KG1 (cell line): ENCODE measurements at places on chromosomes 2 and 18.
A peak's percentile ranks its signal among the peaks of the same experiment; 100 is the strongest.

GRCh38 chr2:25845843-25846505, 32.3 kb downstream of the ASXL2 start:
- no peak for DNase-seq

GRCh38 chr2:191869178-191869577, 22.3 kb upstream of the CAVIN2 start:
- DNase-seq: no peak

GRCh38 chr2:222322236-222322635, 23.4 kb upstream of the PAX3 start:
- DNase-seq: no peak

- no peak for DNase-seq
Observed at GRCh38 chr2:233422050-233422639, 67.9 kb downstream of the DGKD start.

GRCh38 chr2:216281316-216281715, 91.0 kb downstream of the MARCHF4 start:
- no peak for DNase-seq

GRCh38 chr18:64717026-64717425, 568.1 kb upstream of the LINC00305 start:
- DNase-seq: no peak

GRCh38 chr18:73932976-73933375, 214.7 kb downstream of the FBXO15 start:
- DNase-seq: no peak

GRCh38 chr2:232126301-232127099, 165.0 kb downstream of the DIS3L2 start:
- no peak for DNase-seq

GRCh38 chr2:194465641-194466040, 1191.4 kb upstream of the SLC39A10 start:
- DNase-seq: no peak

GRCh38 chr2:121132054-121132761, 152.8 kb downstream of the TFCP2L1 start:
- no peak for DNase-seq

DNA sequence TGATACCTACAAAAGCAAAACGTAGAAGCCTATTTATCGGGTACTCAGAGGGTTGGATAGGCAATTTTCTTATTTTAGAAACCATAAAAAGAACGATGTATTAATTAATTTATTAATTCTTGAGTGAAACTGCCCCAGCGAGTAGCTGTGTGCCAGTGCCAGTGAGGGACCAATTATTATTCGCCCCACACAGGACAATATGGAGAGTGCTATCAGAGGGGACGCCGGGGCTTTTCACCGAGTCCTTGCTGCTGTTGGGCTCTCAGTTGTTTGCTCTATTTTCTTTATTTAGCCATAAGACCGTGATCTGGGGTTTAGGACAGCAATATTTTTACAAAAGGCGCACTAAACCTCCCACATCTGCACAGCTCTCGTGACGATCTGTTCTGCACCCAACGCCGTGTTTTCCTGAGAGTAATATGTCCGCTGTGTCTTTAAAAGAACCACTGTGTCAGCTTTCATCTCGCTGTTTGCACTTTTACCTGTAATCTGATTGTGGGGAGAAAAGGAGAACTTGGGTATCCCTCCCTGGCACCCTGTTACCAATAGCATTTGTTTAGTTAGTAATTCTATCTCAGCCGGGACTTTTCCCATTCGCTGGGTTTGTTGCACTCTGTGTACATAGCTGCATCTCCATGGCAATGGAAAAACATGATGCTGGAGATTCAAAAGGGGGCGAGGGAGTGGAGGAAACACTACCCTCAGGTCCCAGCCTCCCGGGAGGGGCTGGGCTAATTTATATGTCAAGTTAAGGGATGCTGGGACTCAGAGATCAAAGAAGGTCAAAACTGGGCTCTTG, 30.1 kb upstream of the ZNF516 start:
- DNase-seq: no peak

DNA sequence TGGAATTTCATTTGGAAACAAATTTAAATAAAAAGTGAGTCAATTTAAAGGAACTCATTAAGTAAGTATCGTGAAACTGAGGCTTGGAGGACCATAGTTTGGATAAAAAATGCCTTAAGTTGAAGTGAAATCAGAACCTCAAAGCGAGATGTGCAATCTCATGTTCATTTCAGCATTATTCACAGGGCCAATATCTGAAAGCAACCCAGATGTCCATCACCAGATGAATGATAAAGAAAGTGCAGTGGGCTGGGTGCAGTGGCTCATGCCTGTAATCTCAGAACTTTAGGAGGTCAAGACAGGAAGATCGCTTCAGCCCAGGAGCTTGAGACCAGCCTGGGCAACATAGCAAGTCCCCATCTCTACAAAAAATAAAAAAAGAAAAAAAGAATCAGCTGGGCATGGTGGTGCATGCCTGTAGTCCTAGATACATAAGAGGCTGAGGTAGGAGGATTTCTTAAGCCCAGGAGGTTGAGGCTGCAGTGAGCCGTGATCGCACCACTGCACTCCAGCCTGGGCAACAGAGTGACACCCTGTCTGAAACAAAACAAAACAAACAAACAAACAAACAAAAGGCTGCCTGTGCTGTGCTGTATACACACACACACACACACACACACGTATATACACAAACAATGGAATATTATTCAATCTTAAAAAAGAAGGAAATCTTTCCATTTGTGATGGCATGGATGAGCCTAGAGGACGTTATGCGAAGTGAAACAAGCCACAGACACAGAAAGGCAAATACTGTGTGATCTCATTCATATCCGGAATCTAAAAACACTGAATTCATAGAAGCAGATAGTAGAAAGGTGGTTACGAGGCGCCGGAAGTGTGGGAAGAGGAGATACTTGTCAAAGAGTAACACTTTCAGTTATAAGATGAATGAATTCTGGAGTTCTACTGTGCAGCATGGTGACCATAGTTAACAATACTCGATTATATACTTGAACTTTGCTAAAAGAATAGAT, 14.5 kb downstream of the SH3RF3 start:
- no peak for DNase-seq

- peak; percentile 11 for DNase-seq
Observed at GRCh38 chr2:99725820-99726219, 236.0 kb upstream of the REV1 start.

DNA sequence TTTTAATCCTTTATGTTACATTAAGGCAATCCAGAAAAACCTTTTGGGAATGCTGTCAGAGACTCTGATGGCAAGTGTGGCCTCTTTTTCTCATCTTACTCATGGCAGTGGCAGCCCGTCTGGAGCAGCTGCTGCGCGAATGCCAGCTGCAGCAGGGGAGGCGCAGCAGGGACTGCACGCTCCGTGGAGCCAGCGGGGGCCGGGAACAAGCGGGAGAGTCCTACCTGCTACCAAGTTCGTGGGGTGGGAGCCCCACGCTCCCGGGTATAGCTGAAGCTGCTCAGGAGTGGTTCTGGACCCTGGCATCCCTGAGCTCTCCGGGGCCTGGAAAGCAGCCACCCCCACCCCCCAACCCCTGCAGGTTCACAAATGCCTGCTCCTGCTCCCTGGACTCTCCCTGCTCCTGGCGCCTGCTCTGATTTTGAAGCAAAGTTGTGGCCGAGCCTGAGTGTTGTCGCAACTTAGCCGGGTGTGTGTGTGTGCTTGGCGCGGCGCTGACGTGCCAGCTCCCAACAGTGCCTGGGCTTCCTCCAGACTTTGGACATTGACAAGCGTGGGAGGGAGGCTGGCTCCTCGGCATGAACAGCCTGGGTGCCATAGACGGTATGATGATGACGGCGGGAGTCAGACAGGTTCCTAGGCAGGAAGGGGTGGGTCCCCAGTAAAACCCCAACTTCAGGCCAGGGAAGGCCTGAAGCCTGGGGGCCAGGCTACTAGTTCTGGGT, 21.7 kb downstream of the TMX3 start:
- DNase-seq: no peak

GRCh38 chr2:184780944-184781343, 182.6 kb downstream of the ZNF804A start:
- DNase-seq: no peak

DNA sequence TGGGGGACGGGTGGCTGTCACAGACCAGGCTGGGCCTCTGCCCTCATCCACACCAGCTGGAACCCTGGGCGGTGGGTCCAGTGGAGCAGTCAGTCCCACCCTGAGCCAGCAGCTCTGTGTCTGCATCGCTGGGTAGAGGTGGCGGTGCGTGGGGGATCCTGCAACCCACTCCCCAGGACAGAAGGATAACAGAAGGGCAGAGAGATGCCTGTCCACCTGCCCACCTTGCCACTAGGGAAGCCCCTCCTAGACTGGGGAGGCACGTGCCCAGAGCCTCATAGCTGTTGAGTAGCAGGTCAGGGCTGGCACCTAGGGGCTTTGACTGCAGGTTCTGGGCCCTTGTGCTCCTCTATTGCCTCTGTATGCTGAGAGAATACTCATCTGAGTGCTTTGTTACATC, 2.4 kb downstream of the ATOH8 start:
- DNase-seq: no peak

- no peak for DNase-seq
Observed at GRCh38 chr2:193867454-193867853, 1672.7 kb upstream of the TMEFF2 start.

- no peak for DNase-seq
Observed at GRCh38 chr18:8870528-8870927, 165.2 kb downstream of the MTCL1 start.

DNA sequence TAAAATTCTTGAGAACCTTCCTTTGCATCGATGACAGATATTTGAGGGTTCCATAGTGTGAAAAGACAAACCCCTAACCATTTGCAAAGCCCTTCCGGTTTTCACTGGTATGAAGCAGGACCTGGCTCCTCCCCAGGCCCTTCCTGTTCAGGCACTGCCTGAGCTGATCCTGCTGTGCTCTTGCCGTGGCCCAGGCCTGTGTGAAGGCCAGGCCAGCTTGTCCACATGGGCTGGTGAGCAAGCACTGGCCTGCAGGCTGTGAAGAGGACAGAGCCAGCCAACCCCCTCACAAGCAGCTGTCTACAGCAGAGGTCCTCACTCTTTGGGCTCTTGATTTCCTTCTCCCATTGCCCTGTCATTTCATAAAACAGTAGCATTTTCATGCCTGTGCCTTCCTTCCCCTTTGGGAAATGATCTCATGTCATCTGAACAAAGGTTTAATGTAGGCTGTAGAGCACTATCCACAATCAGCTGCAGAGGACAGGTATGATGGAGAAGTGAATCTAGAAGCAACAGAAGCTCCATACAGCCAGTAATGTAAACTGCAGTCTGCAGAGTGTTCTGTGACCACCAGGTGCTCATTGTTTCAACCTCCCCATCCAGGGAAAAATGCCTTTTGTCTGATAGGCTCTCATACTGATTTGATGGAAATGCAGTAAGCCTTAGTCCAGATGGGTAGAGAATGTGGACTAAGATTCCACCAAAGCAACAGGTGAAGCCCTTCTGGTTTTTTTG, 19.8 kb downstream of the MPHOSPH10 start:
- DNase-seq: no peak

GRCh38 chr2:129318581-129319421, 660.7 kb upstream of the RAB6C start:
- DNase-seq: no peak

GRCh38 chr2:26238311-26238958, 6.0 kb downstream of the HADHA start:
- no peak for DNase-seq

GRCh38 chr18:69838620-69839411, 108.9 kb downstream of the CD226 start:
- no peak for DNase-seq

GRCh38 chr2:241844066-241844728, 14.5 kb downstream of the PDCD1 start:
- no peak for DNase-seq

DNA sequence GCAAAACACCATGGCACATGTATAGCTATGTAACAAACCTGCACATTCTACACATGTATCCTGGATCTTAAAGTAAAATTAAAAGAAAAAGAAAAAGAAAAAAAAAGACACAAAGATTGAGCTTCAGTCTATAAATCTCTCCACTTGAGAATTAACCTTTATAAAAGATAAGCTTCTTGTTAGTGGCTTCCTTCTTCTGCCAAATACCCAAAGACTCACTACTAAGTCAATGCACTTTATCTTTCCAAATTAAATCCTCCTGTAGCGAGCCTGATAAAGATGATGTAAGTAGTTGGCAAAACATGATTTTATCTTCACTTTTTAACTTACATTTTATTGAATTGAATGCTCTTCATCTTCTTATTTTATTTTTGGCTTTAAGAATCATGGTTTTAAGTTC, 349.9 kb downstream of the TRIB2 start:
- no peak for DNase-seq

DNA sequence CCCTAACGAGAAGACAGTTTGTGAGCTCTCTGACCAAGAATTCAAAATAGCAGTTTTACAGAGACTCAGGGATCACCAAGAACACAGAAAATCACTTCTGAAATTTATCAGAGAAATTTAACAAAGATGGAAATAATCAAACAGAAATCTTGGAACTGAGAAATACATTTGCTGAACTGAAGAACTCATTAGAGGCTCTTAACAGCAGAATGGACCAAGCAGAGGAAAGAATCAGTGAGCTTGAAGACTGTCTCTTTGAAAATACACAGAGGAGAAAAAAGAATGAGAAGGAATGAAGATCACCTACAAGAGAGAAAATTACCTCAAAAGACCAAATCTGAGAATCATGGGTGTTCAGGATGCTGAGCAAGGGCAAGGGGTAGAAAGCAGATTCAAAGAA, 29.7 kb downstream of the ASB1 start:
- no peak for DNase-seq

DNA sequence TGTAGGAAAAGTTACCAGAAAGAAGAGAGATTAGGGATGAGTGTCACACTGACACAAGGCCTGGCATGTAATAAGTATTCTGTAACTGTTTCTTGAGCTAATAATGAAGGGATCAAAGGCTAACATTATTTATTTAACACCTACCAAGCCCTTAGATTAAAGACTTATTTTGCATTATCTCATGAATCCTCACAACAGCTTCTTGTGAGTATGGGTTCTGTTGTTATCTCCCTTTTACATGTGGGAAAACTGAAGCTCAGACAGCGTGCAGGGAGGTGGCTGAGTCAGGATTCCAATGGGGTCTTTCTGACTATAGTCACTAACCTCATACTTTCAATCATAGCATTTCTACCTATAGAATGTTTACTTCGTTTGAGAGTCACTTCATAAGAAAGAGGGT, 79.0 kb upstream of the PROKR1 start:
- no peak for DNase-seq

GRCh38 chr2:150046211-150046610, 441.3 kb downstream of the RND3 start:
- DNase-seq: no peak

- DNase-seq: no peak
Observed at GRCh38 chr2:238820916-238821315, 27.0 kb upstream of the TWIST2 start.

- DNase-seq: no peak
Observed at GRCh38 chr2:167510071-167510759, 621.9 kb downstream of the XIRP2 start.

DNA sequence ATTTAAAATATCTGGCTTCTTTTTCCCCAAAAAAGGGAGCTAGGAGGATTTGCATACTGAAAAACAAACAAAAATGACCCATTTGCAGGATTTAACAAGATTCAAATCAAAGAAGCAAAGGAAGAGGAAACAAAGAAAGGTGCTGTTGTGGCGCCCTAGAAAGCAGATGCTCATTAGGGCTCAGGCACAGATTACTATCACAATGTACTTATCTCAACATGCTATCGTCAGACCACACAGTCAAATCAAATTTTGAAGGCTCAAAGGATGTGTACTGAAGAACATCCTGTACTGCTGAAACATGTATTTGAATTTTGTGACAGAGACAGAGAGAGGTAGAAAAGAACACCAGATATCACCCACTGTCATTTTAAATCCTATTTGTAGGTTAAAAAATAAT, 10.9 kb downstream of the RBMS1 start:
- no peak for DNase-seq

- no peak for DNase-seq
Observed at GRCh38 chr2:141528990-141529389, 601.8 kb downstream of the LRP1B start.

- DNase-seq: peak; percentile 53
Observed at GRCh38 chr2:43059183-43059897, 167.1 kb downstream of the ZFP36L2 start.
